Left lung (tissue), 14 donors: ENCODE measurements at places on chromosomes 6 and 20.

DNA sequence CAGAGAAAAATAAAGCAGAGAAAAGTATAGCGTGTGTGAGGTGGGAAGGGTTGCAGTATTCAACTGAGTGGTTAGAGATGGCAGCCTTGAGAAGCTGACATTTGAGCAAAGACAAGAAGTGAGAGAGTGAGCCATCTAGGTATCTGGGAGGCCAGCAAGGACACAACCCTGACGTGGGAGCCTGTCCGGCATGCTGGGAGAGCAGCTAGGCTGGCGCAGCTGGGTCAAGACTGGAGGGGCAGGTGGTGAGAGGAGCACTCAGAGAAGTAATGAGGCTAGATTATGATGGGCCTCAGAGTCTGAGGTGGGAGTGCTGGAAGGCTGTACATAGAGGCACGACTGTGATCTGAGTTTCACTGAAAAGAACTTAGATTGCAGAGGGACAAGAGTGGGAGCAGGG lies 12.9 kb downstream of the TTPAL start:
- H3K27ac ChIP-seq, result no peak overlapping the region
- no peak overlapping the region for H3K4me3 ChIP-seq
- no peak for DNase-seq
- H3K4me1 ChIP-seq, result no peaks in the 10 kb centered on the region
- H3K36me3 ChIP-seq, result peaks cover 97% of the 10 kb centered on the region

DNA sequence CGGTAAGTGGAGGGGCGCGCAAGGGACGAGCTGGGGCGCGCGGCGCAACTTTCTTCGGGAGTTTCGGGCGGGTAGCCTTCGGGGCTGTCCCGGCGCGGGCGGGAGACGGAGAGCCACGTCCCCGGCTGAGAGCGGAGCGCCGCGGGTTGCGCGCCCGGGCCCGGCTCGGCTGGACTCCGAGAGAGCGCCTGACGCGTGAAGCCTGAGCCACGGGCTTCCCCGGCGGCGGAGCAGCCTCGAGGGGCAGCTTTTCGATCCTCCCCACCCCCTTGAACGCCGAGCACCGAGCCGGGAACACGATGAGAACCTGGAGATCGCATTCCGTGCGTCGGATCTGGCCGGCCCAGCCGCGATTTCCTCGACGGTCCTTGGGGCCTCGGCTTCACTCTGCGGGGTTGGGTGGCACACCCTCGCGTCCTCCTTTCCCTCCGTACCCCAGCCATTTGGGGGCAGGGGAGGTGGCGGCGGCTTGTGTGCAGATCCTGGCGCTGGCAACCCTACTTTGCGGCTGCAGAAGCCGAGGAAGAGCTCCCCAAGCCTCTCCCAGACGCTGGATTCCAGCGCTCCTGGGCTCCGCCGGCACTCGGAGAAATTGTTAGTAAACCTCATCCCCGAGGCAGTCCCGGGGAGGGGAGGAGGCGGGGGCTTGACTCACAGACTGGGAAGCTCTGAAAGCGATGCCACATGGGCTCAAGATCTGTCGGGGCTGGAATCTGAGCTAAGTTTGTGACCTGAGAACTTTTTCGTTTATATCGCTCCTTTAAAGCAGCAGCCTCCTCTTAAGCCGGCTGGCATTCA lies 572 bp downstream of the DSE start:
- H3K27me3 ChIP-seq, result peaks cover 11% of the 10 kb centered on the region
- peaks cover 38% of the 10 kb centered on the region for H3K4me1 ChIP-seq
- H3K4me3 ChIP-seq, result peak overlapping the region; percentile 69

DNA sequence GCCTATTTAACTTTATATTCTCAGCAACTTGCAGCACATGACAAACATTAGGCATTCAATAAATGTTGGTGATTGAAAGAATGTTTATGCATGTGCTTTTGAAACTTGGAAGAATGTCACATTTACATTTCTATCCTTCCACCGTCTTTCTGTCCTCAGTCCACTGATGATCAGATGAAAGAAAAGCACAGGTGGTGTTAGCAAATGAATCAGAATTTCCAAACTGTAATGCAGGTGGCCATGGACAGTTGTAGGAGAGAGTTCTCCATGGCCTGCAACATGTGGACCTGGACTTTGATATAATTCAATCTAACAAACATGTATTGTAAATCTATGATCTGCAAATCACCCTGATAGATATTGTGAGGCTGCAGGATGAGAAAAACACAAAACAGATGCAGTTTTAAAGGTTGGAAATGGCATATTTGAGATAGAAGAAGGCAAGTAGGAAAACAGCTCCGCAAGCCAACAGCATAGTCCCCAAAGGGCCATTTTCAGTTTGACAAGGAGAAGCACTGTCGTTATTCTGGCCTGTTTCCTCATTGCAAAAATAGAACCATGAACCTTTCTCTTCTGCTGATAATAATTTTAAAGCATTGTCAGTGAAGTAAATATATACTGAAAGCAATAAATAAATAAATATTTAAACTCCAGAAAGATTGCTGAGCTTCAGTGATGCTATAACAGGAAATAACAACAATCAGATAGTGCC lies 119.4 kb downstream of the AIG1 start:
- H3K4me3 ChIP-seq, result no peak overlapping the region
- H3K27me3 ChIP-seq, result no peaks in the 10 kb centered on the region
- no peak for DNase-seq
- H3K27ac ChIP-seq, result no peak overlapping the region
- no peaks in the 10 kb centered on the region for H3K4me1 ChIP-seq

- no peak overlapping the region for H3K4me3 ChIP-seq
- no peaks in the 10 kb centered on the region for H3K27me3 ChIP-seq
- H3K36me3 ChIP-seq, result no peaks in the 10 kb centered on the region
- no peak overlapping the region for H3K27ac ChIP-seq
- no peaks in the 10 kb centered on the region for H3K4me1 ChIP-seq
- DNase-seq, result no peak
Observed at GRCh38 chr6:165588515-165588914, 74.5 kb downstream of the PDE10A start.

- no peaks in the 10 kb centered on the region for H3K36me3 ChIP-seq
- no peak overlapping the region for H3K27ac ChIP-seq
- no peak for DNase-seq
- H3K4me3 ChIP-seq, result no peak overlapping the region
- H3K27me3 ChIP-seq, result no peaks in the 10 kb centered on the region
- H3K4me1 ChIP-seq, result no peaks in the 10 kb centered on the region
Observed at GRCh38 chr6:40528051-40528450, 59.1 kb downstream of the LRFN2 start.

GRCh38 chr6:152360034-152360433 lies 277.1 kb downstream of the SYNE1 start:
- no peaks in the 10 kb centered on the region for H3K27me3 ChIP-seq
- DNase-seq, result no peak
- H3K36me3 ChIP-seq, result peaks cover 77% of the 10 kb centered on the region
- no peaks in the 10 kb centered on the region for H3K4me1 ChIP-seq
- no peak overlapping the region for H3K27ac ChIP-seq
- no peak overlapping the region for H3K4me3 ChIP-seq

DNA sequence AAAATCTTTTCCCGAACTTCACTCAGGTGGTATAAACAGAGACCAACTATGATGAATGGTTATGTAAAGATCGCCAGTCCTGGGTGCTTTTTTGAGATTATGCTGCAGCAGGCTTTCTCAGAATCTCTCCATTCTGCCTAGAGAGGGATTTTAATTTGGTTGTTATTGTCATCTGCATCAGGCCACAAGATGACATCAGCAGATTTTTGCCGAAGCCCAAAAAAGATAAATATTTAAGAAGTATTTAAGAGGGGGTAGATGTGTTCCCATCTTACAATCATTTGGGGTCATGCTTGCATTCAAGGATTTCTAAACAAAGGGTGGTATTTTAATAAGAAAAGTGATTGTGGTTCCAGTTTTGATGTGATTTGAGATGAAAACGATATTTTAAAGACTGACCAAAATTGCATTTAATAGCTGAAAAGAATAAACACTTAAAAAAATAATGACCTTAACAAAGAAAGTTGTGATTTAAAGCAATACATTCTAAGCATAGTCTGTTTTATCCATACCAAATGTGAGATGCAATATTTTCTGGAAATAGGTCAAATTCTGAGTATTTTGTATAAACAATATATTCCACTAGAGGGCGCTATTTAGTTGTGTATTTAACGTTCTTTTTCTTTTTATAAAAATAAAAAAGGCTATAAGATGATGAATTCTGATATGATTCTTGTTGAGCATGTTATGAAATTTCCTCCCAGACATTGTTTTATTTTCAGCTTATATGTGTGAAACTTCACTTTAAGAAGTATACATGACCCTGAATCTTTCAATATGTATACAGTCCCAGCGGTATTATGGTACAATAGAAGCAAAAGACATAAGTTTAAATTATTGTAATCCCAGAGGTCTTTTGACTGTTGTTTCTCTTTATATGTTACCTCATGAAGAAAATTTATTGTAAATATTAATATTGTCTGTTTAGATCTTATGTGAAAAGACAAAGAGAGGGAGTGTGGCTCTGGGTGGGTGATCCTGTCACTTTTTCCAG lies 51.0 kb upstream of the ZFP64 start:
- no peak overlapping the region for H3K4me3 ChIP-seq
- no peaks in the 10 kb centered on the region for H3K27me3 ChIP-seq

GRCh38 chr6:34795836-34796425 lies 4.0 kb downstream of the BLTP3A start:
- no peaks in the 10 kb centered on the region for H3K27me3 ChIP-seq
- H3K36me3 ChIP-seq, result no peaks in the 10 kb centered on the region
- DNase-seq, result no peak
- no peak overlapping the region for H3K27ac ChIP-seq
- no peaks in the 10 kb centered on the region for H3K4me1 ChIP-seq

GRCh38 chr6:83231146-83231545 lies 38.0 kb downstream of the RWDD2A start:
- no peaks in the 10 kb centered on the region for H3K4me1 ChIP-seq
- no peaks in the 10 kb centered on the region for H3K27me3 ChIP-seq
- no peak overlapping the region for H3K4me3 ChIP-seq
- no peak overlapping the region for H3K27ac ChIP-seq
- H3K36me3 ChIP-seq, result no peaks in the 10 kb centered on the region

- no peaks in the 10 kb centered on the region for H3K36me3 ChIP-seq
- DNase-seq, result no peak
- H3K27ac ChIP-seq, result no peak overlapping the region
- H3K4me1 ChIP-seq, result no peaks in the 10 kb centered on the region
- no peak overlapping the region for H3K4me3 ChIP-seq
Observed at GRCh38 chr20:46954490-46955038, 59.9 kb downstream of the EYA2 start.

GRCh38 chr6:89952686-89953085 lies 58.4 kb downstream of the GJA10 start:
- DNase-seq, result no peak
- H3K36me3 ChIP-seq, result no peaks in the 10 kb centered on the region

DNA sequence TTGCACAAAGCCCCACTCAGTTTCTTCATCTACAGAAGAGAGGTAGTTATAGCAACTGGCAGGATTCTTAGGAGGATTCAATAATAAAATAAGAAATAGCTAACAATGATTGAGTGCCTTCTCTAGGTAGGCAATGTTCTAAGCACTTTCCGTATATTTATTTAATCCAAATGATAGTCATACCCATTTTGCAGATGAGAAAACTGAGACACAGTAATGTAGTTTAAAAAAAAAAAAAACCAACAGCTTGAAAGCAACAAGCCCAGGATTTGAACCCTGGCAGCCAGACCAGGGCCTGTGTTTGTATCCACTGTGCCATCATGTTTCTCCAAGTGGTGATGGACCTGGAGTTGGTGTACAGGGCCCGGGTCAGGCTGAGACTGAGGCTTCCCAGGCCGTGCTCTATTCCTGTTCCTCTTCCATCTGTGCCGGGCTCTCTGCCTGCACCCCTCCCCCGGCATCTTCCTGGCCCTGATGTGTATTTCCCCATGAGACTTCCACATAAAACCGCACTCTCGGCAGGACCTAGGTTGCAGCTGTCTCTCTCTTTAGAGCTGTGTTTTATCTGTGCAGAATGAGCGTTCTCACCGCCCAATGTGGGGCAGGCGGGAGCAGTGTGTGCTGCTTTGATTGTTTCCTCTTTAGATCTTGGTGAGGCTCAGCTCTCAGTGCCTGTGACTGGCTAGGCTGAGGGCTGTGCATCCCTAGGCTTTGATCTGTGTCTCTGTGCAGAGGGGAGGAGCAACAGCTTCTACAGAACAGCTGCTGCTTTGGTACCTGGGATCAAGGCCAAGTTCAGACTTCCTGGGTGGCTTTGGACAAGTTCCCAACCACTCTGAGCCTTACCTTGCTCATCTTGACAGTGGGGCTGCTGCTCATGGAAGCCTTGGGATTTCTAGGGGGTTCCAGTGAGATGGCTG lies 49.5 kb downstream of the TOX2 start:
- no peaks in the 10 kb centered on the region for H3K27me3 ChIP-seq
- H3K4me1 ChIP-seq, result peaks cover 34% of the 10 kb centered on the region
- no peak overlapping the region for H3K27ac ChIP-seq
- no peak for DNase-seq
- H3K4me3 ChIP-seq, result no peak overlapping the region

GRCh38 chr6:170193326-170193821 lies 97.5 kb downstream of the DLL1 start:
- H3K27me3 ChIP-seq, result no peaks in the 10 kb centered on the region
- no peaks in the 10 kb centered on the region for H3K36me3 ChIP-seq
- no peaks in the 10 kb centered on the region for H3K4me1 ChIP-seq
- DNase-seq, result no peak

DNA sequence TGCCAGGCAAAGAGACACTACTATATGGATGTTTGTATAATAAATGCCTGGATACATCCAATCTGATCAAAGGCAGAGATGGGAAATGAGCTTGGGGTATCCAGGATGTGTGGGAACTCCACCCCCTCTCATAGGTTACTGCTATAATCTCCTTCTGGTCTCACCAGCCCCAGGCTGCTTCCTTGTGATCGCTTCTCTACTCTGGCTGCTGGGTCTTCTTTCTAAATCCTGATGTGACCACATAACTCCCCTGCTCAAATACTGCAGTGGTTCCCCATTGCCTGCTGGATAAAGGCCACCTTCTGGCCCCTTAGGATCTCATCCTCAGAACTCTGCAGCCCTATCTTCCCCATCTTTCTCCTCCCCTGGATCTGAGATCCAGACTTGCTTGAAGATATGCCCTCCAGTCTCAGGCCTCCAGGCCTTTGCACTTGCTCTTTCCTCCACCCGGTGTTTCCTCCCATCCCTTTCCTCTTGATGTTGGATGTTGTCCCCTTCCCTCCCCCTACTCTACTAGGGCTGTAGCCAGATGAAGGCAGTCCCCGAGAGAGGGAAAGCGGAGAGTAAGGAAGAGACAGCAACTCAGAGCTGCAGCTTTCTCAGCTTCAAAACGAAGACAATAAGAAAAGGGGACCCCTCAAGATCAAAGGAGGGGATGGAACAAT lies 828 bp upstream of the XKR7 start:
- peaks cover 12% of the 10 kb centered on the region for H3K27me3 ChIP-seq
- H3K4me1 ChIP-seq, result no peaks in the 10 kb centered on the region
- DNase-seq, result no peak
- H3K4me3 ChIP-seq, result no peak overlapping the region
- no peaks in the 10 kb centered on the region for H3K36me3 ChIP-seq

DNA sequence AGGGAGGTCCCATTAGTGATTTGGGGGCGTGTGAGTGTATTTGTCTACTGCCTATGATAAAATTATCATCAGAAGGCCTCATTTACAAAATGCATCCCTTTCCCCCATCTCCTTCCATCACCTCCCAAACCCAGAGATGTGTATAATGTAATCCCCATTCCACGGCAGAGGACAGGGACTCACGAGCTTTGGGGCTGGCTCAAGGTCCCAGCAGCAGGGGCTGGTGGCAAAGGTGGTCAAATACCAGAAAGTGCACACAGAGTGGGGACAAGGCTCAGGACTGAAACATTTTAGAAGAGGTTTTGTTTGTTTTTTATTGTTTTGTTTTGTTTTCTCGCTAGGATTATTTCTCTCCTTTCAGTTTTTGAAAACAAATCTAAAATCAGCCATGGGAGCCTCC lies 68.5 kb upstream of the TOP1 start:
- H3K36me3 ChIP-seq, result no peaks in the 10 kb centered on the region
- H3K4me3 ChIP-seq, result no peak overlapping the region
- no peak for DNase-seq
- peaks cover 20% of the 10 kb centered on the region for H3K4me1 ChIP-seq
- no peaks in the 10 kb centered on the region for H3K27me3 ChIP-seq
